ENCODE measurements at places on chromosomes 2 and 18.

DNA sequence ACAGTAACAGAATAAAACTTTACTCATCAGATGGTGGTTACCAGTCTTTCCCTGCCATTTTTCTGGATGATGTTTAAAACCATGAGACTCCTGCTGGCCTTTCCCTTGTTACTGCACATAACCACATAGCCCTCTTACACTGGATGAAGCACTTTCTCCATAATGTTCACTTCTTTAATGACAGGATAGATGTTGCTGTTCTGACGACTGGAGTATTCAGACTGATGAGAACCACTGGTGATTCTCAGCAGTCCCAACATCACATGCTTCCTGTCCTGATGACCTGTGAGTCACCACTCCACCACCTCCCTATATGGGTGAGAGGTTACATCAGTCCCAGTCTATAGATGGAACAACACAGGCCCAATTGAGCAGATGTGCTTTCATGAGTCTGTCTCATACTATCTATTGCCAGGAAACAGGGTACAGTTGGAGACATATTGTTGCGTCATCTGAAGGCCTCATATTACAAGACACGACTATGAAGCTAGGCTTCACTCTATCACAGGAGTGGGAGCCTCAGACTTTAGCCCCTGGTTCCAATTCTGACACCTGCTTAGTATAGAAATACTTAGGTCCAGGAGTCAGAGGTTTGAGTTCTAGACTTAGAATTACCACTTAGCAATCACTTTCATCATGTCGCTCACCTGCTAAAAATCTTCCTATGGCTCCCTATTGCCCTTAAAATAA, 145.7 kb upstream of the KLF7 start:
- no peak for DNase-seq

DNA sequence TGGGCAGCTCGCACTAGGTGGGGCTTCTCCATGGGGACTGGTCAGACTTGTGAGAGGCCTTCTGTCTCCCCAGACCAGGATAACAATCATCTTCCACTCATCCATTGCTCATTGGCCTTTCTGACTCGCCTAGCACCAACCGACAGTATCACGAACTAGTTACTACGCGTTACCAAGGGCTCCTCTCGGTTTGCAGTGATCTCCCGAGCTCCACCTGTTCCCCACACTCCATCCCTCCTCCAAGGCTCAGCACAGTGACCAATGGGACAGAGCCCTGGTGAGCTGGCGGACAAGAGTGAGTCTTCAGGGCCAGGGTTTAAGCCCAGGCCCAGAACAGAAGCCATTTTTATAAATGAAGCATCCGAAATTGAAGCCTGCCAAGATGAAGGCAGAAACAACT, 42.8 kb upstream of the SMAD7 start:
- no peak for DNase-seq

DNA sequence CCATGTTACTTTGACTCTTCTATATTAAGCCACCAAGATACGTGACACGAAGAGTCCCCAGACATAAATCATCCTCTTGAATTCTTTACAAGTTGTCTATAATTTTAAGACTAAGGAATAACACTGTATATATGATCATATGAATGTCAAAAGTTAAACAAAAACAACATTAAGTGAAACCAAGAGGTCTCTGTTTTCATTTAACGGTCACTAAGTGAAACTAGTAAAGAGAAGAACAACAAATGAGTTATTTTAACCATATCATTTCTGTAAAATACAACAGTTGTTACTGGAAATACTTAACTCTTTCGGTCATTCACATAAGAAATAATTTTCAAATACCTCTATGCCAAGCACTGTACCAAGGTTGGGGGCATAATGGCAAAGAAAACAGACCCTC, 45.7 kb upstream of the STK17B start:
- DNase-seq, result no peak

GRCh38 chr2:159010963-159011362, 42.5 kb downstream of the TANC1 start:
- DNase-seq, result no peak

- no peak for DNase-seq
Observed at GRCh38 chr18:79048245-79048632, 21.0 kb upstream of the ATP9B start.

- no peak for DNase-seq
Observed at GRCh38 chr18:78782951-78783563, 196.6 kb upstream of the SALL3 start.

DNA sequence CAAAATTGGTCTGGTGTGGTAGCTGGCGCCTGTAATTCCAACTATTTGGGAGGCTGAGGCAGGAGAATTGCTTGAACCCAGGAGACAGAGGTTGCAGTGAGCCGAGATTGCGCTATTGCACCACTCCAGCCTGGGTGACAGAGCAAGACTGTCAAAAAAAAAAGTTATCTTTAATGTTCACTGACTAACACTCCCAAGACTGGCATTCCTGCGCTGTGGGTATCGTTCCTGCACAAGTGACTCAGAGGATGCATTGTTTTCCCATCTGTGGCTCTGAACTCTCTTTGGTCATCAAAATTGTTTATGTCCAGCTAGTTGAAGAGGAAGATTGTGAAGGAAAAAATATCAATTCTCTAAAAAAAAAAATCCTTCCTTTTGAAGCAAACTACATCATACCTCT, 539.0 kb downstream of the SOX11 start:
- no peak for DNase-seq

DNA sequence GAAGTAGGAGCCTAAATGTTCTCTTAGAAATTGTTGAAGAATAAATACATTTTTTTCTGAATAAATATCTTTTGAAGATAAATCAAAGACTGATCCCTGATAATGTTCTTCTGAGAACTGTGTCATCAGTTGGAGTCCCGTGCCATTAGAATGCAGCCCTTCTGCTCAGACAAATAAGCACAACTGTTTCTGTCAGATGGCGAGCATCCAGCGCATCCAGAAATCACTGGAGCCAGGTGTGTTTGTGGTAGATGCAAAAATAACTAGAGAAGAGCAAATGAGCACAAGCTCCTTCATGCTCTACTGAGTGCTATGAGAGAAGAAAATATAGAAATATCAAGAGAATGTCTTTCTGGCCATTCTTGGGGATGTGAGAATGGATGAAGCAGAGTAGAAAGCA, 573.7 kb downstream of the THSD7B start:
- DNase-seq, result no peak

DNA sequence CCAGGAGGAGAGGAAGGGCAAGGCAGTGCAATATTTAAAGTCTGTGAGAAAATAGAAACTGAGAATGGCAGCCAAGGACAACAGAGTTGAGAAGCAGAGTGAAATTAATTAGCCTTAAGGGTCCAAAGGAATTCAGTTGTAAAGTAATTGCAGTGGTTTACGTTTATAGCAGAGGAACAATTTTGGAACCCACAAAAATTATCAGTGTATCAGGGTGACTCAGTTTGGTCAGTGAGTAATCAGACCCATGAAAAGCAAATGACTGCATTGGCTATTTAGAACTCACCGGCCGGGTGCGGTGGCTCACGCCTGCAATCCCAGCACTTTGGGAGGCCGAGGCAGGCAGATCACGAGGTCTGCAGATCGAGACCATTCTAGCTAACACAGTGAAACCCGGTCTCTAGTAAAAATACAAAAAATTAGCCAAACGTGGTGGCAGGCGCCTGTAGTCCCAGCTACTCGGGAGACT, 245.8 kb upstream of the SLC39A10 start:
- DNase-seq, result no peak

DNA sequence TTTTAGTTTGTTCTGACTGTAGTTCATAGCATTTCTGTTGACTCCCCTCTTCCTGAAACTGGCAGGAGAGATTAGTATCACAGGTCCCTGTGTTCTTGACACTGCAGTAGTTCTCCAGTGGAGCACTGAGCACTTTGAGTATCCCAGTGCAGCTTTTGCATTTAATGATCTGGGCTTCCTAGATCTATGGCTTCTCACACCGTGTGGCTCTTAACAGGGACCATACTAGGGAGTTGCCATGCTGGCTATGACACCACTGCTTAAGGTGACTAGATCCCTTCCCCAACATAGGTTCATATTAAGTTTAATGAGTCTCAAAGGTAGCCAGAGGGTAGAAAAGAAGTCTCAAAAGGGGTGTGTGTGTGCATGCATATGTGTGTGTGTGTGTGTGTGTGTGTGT, 6.2 kb upstream of the MSTN start:
- DNase-seq, result no peak

DNA sequence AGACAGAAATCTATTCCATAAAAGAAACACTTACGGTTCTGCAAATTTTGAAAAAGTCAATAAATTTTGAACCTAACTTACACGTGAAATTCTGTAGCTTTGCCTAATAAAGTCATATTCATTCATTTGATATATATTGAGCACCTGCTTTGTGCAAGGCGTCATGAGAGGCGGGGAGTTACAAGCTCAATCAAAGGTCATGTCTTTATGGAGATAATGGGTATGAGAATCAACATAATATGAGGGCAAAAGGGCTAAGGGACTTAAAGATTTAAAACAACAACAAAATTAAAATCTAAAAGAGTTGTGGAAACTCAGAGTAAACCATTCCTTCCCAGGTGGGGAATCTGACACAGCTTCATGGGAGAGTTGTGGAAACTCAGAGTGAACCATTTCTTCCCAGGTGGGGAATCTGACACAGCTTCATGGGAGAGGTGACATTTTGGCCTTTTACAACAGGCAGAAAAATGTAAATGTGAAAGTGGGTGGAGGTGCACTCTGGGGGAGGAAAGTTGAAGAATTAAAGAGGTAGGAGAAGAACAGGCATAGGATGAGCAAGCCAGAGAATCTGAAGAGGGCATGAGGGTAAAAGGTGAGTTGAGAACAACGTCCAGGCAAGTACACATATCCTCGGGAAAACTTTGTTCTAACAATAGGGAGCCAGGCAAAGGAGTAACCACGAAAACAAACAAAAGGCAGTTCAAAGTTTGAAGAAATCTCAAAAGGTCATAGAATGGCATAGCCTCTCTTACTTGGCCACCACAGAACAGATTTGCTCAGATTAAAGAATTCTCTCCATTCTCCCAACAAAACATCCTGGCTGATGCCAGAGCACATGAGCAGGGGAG, 49.5 kb upstream of the CD226 start:
- no peak for DNase-seq

GRCh38 chr2:189574793-189575475, 5.7 kb downstream of the SLC40A1 start:
- no peak for DNase-seq

DNA sequence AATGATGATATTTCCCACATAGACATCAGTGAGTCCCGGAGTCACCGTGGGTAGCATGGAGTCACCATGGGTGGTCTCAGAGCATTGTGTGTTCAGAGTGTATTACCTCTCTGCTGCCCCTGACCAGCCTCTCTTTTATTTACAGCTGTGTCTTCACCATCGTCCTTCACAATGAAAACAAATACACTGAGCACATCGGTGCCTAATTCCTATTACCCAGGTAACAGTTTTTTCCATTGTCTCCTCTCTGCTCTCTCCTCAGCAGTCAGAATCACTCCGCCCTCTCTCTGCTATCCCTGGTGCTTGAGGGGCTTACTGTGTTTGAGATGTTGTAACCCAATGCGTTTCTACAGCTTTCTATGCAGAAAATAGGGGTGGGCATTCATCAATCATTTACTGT, 361.5 kb upstream of the RAB12 start:
- DNase-seq, result no peak

GRCh38 chr18:5972298-5972697, 77.0 kb upstream of the TMEM200C start:
- DNase-seq, result no peak

GRCh38 chr18:34858188-34858587, 148.1 kb downstream of the DTNA start:
- no peak for DNase-seq

- DNase-seq, result no peak
Observed at GRCh38 chr18:73896685-73897084, 250.9 kb downstream of the FBXO15 start.

- DNase-seq, result no peak
Observed at GRCh38 chr18:23099621-23100020, 35.7 kb upstream of the CABLES1 start.

DNA sequence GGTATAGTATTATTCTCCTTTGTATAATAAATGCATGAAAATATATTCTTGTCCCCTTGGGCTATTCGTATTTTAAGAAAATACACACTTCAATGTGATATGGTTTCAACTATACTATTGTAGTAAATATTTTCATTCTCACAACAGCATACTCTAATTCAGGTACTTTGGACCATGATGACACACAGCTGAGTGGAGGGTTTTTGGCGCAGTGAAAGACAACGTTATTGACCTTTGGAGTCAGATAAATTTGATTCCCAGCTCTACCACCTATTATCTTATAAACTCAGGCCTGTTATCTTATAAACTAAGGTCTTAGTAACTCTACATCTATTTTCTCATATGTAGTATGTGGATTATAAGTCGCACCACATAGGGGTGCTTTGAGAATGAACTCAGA, 895.9 kb upstream of the DDX18 start:
- DNase-seq, result no peak

DNA sequence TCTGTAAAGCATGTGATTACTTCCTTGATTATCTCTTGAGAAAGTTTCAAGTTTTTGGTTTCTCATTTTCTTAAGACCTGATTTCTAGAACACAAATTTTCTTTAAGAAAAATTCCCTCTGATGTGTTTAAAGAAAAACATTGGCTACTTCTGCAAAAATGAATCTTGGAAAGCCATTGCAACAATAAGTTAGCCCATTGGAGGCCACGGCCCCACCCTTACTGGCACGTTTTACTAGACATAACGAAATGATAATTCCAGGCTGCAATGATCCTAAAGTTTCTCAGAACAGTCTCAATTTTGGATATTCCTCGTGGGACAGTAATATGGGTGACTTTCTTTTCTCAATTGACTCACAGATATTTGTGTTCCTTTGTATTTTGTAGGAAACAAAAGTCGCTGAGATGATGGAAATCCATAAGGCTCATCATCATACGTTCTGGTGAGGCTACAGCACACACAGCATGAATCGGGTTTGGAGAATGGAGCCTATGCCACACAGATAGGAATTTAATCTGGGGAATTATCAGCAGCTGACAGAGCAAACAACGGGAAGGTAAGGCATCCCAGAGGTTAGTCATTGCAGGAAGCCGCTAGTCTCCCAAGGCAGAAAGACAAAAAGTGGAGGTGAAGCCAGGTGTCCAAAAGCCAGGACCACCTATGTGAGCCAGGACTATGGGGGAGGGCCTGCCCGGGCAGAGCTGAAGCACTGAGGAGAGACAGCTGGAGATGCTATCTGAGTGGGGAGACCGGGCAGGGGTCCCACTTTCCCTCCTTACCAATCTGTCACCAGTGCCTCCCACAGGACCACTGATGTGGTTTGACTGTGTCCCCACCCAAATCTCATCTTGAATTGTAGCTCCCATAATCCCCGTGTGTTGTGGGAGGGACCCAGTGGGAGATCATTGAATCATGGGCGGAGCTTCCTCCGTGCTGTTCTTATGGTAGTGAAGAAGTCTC, 35.9 kb downstream of the SOWAHC start:
- DNase-seq, result no peak

- no peak for DNase-seq
Observed at GRCh38 chr2:205763708-205764211, 81.5 kb downstream of the NRP2 start.

- DNase-seq, result no peak
Observed at GRCh38 chr2:46299365-46300263, 2.4 kb downstream of the EPAS1 start.

DNA sequence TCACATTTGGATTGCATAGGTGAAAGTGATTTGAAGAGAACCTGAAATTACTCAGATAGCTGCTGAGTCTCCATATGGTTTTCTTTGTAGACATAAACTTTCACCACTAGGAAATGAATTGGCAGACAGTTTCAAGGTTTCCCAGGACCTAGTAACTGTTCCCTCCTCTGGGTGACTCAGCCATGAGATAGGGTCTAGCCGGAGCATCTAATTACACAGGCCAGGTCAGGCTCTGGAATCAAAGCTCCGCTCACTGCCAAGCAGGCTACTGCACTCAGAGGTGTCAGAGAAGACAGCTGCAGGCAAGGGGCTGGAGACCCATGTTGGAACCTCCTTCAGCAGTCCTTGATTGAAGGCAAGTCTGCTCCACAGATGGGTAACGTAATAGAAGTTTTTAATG, 429.2 kb downstream of the TNS1 start:
- no peak for DNase-seq
